GM23338 (cell line): ENCODE measurements at places on chromosomes 3 and 15. TPM values are rescaled to one million over a fixed set of nuclear protein-coding genes. Genes with fewer than 3 reads are reported as not detected.
A peak's percentile ranks its signal among the peaks of the same experiment; 100 is the strongest.

DNA sequence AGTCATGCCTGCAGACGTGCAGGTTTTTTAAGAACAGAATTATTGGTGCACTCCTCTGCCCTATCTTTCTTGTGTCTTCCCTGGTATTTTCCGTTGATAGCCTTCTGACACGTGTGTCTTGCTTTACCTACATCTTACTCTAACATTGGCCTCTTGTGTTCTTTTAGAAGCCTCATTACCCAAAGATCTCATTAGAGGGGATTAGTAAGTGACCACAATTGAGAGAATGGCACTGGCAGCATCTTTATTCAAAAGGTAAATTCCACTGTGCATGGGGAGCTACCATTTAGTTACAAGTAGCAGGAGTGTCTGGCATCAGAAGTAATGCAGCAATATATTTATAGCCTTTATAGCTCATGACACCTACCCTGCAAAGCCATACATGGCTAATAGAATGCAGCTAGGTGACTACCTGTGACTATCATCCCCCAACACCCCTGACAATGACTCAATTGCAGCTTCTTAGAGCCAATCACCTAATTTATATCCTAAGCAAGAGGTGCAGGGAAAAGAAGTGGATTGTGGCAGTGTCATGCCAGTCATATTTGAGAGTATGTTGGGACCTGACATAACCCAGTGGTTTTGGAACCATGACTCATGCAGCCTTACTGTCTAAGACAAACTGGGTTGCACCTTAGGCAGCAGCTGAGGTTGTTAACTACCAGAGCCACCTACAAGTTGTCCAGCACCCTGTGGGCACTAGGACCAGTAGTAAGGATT, 164.8 kb downstream of the GRM7 start:
- DNase-seq: no peak

DNA sequence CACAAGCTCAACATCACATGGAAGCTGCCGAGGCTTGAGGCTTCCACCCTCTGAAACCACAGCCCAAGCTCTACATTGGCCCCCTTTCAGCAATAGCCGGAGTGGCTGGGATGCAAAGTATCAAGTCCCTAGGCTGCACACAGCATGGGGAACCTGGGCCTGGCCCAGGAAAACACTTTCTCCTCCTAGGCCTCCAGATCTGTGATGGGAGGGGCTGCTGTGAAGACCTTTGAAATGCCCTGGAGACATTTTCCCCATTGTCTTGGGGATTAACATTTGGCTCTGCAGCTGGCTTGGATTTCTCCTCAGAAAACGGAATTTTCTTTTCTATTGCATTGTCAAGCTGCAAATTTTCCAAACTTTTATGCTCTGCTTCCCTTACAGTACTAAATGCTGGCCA, 18.2 kb downstream of the HRG start:
- no peak for DNase-seq

DNA sequence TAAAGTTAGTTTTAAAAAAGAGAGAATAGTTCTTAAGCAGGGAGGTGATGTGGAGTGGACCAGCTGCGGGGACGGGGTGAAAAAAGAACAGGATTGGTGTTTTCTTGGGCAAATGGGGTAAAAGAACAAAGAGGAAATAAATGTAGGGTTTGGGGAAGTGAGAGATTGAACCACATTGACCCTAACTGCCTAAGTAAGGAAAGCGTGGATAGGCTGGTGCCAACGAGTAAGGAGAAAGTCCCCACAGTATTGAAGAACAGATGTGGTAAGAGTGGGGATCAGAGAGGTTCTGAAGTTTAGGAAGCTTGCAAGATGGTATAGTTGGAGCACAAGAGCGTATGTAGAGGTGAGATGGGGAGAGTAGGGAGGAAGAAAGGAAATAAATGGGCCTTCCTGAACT, 17.0 kb downstream of the IREB2 start:
- no peak for DNase-seq

GRCh38 chr15:101240358-101240757, 11.5 kb downstream of the CHSY1 start:
- no peak for DNase-seq

- no peak for DNase-seq
These were observed 10.5 kb downstream of the SQOR start for GRCh38 chr15:45645026-45645980.

GRCh38 chr3:13367728-13368127, 52.4 kb downstream of the NUP210 start:
- no peak for DNase-seq

GRCh38 chr3:31247850-31248562, 284.7 kb upstream of the STT3B start:
- DNase-seq: no peak

DNA sequence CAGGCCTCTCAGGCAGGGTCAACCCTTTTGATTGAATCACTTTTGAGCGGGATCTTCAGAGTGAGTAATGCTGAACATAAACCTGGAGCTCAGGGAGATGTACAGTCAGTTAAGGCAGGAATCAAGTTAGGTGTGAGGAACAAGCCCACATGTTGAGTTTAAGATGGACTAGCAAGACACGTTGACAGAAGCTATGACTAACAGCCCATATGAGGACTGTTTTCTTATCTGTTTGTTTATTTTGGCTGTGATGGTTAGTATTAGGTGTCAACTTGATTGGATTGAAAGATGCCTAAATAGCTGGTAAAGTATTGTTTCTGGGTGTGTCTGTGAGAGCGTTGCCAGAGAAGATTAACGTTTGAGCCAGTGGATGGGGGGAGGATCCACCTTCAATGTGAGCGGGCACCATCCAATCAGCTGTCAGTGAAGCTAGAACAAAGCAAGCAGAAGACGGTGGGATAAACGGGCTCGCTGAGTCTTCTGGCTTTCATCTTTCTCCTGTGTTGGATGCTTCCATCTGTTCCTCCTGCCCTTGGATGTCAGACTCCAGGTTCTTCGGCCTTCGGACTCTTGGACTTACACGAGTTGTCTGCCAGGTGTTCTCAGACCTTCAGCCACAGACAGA, 232.3 kb upstream of the STAC start:
- DNase-seq: no peak

GRCh38 chr15:77312523-77312922, 107.4 kb downstream of the PEAK1 start:
- DNase-seq: no peak

GRCh38 chr15:31327669-31328427, 1.2 kb downstream of the KLF13 start:
- DNase-seq: peak; percentile 60

DNA sequence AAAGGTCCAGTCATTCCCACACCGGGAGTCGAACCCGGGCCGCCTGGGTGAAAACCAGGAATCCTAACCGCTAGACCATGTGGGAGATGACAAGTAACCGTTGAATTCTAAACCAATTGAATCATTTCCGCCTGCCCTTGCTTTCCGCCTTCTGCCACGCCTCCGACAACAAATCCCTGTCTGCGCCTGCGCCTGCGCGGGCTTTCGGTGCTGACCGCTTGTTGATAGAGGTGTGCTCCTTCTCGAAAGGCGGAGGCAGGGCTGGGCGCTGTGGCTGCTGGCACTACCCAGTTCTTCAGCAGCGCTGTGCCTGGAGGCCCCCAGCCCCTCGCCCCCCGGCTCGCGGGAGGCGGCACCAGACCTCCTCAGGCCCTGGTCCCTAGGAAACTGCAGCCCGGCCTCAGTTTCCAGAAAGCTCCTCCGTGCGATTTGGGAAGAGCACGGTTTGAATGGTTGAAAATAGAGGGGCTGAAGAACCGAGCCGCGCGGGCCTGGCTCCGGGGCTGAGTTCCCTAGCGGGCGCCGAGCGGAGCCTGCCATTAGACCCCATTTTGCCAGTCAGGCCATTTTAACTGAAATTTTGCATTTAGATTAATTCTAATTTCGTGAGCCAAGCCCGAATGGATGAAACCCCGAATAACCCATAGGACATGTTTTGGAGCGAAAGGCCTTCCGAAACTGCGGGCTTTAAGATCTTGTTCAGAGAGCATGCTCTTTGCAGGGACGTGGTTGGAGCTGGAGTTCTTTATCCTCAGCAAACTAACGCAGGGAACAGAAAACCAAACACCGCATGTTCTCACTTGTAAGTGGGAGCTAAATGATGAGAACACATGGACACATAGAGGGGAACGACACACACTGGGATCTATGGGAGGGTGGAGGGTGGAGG, 219.3 kb upstream of the ATP10A start:
- DNase-seq: peak; percentile 97

GRCh38 chr3:53194210-53195065, 33.4 kb downstream of the PRKCD start:
- peak; percentile 85 for DNase-seq

GRCh38 chr3:8625991-8626390, 18.6 kb downstream of the SSUH2 start:
- DNase-seq: no peak

DNA sequence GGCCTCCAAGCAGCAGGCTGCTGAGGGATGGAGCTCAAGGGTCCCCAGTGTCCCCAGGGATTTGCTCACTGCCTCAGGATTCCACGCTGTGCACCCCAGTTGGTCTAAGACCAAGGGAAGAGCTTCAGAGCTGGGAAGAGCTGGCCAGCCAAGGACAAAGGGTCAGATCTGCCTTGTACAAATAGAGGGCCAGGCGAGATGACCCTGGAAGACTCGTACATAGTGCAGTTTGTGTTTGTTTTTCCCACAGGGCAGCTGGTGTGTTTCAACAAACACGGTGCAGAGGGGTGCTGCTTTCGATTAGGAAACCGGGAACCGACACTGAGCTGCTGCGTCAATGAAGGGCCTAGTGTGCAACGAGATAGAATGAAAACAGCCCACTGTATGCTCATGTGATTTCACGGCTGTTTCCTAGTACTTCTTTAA, 56.1 kb upstream of the TRPM1 start:
- DNase-seq: no peak

DNA sequence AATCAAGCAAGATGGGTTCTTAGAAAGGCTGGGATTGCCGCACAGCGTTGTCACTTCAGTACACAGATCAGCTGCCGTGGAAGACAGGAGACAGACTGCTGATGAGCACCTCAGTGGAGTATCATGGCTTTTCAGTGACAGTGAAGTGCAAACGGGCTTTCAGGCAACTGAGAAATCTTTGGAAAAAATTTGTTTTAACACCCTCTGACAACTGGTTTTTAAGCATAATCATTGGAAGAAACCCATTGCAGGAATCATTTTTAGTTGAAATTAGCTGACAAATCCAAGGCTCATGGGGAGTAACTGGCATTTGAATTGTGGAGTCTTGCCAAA, 418.8 kb downstream of the OTOL1 start:
- DNase-seq: no peak

DNA sequence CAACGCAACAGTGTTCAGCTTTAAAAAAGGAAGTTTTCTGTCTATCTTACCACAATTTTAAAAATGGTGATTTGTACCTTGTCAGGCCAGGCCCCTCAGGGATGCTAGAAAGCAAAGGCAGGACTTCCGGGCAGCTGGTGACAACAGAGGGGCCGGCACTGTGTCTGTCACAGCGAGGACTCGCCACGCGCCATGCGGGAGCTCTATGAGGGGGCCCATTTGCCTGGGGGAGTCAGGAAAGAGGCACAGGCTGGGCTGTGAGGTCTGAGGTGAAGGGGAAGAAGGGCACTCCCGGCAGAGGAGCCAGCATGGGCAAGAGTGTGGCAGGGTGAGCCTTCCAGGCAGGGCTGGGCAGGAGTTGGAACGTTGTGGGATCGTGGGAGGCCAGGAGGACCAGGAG, 7.0 kb downstream of the IQSEC1 start:
- DNase-seq: no peak

DNA sequence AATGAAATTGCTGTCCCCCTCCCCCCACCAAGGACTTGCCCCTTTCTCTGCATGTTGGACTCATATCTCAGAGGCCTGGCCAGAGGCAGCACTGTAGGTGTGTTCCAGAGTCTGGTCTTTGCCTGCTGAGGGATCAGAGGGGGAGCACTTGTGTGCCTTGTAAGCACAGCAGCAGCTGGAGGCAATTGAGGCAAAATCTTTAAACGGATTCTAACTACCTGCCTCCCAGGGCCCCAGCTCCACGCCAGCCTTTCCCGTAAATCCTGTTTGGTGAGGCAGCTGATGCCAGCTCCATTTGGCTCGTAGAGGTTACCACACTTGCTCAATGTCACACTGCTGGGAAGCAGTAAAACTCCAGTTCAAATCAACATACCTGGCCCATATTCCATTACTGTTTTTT, 2.3 kb upstream of the IDH2 start:
- DNase-seq: no peak

DNA sequence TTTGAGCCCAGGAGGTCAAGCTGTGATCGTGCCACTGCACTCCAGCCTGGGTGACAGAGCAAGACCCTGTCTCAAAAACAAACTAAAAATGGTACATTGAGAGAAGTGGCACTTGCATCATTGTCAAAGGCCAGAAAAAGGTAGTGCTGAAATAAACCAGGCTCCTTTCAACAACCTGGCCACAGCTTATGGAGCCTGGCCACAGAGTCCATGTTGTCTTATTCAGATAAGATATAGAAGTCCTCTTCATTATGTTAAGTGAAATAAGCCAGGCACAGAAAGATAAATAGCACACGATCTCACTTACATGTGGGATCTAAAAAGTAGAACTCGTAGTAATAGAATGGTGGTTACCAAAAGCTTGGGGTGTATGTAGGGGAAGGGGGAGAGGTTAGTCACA, 34.8 kb downstream of the EMC4 start:
- DNase-seq: no peak

DNA sequence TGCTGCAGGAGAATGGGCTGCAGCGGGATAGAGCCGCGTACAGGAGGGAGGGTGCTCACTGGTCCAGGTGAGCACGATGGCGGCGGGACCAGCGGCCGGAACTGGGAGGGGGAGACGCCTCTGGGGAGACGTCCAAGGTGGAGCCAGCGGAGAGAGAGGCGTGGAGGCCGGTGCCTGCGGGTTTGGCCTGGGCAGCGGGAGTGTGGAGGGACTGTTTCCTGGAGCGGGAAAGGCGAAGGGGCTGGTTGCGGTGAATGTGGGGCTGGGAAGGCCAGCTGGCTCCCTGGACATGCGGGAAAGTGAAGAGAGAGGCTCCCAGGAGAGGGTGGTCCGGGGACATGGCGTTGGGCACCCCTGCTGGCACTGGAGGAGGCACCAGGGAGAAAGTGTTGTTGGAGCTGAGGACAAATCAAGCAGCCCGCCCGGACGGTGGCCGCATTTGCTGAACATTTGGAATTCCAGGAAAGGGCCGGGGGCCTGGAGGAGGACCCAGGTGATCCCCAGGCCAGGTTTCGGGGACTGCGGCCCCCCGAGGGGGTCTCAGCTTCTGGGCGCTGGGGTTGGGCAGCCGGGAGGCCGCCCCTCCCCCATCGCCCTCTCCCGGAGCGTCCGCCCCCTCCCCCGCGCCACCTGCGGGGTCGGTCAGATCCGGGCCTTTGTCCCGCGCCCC, 34.3 kb downstream of the DNAJB8 start:
- peak; percentile 77 for DNase-seq

- no peak for DNase-seq
These were observed 850.3 kb upstream of the CADM2 start for GRCh38 chr3:84108442-84108971.

Gene OCA2
- total RNA-seq: 0.39 and 0.69 TPM in 2 replicates

Gene RAB6B
- 2.9 and 3.9 TPM in 2 replicates for total RNA-seq

Gene CPN2
- total RNA-seq: 0.14 TPM in 1 of 2 replicates, not detected in the other

Gene RNU5B-1
- total RNA-seq: not detected in 2 replicates

Gene GOLGA8T
- 0.42 and 0.54 TPM in 2 replicates for total RNA-seq

Gene CYP1A2
- not detected in 2 replicates for total RNA-seq

Gene TERC
- 206 and 432 TPM in 2 replicates for total RNA-seq

Gene LRRC15
- total RNA-seq: 0.14 TPM in 1 of 2 replicates, not detected in the other
